ENCODE measurements at places on chromosomes 1 and 21. TPM values are rescaled to one million over a fixed set of nuclear protein-coding genes. Genes with fewer than 3 reads are reported as not detected.

SHE gene
- 12.5 TPM for total RNA-seq

FOXO6 gene
- 1.3 TPM for total RNA-seq

DNA sequence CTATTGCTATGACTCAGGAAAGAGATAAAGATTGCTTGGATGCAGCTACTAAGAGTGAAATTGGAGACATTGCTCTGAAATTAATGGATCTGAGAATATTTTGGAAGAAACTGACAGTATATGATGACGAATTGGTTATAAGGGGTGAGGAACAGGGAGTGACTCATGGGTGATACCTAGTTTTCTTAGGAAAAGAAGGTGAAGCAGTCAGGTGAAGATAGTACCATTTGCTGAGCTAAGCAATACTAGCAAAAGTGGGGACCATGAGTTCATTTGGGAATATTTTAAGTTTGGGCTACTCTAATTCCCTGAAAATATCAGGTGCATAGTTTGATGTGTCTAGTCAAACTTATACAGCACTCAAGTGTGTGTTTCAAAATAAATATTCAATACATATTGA, 260.1 kb upstream of the NFIA start:
- no peaks in the 10 kb centered on the region for H3K36me3 ChIP-seq
- DNase-seq = no peak
- H3K4me1 ChIP-seq = no peaks in the 10 kb centered on the region
- no peaks in the 10 kb centered on the region for H3K27me3 ChIP-seq
- no peak overlapping the region for H3K27ac ChIP-seq
- no peak overlapping the region for H3K4me3 ChIP-seq

DNA sequence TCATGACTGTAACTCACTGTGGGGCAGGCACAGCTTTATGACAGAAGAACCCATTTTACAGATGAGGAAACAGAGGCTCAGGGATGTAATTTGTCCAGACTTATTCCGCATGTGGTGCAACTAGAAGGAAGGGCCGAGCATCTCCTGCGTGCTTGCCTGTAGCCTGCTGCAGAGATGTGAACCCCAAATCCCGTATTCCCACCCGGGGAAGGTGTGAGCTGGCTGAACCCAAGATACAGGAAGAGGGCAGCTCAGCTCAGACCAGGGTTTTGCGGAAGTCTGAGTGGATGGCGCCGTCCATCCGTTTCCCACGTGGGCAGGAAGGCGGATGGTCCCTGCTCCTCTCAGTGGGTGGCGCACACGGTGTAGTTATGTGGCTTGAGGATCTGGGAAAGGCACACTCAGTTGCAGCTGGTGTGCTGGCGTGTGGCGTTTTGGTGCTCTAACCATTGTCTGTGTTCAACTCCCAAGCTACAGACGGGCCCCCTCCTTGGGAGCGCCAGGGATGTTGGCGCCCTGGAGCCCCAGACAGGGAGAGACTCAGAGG, 1.2 kb downstream of the CROCC start:
- H3K27ac ChIP-seq = no peak overlapping the region
- peaks cover 22% of the 10 kb centered on the region for H3K4me1 ChIP-seq
- H3K4me3 ChIP-seq = no peak overlapping the region
- H3K36me3 ChIP-seq = no peaks in the 10 kb centered on the region
- H3K27me3 ChIP-seq = peaks cover 8% of the 10 kb centered on the region
- DNase-seq = no peak

GRCh38 chr1:82934074-82934473, 1064.9 kb downstream of the TTLL7 start:
- H3K4me3 ChIP-seq = no peak overlapping the region
- H3K27me3 ChIP-seq = no peaks in the 10 kb centered on the region
- no peak for DNase-seq
- no peaks in the 10 kb centered on the region for H3K36me3 ChIP-seq
- H3K27ac ChIP-seq = no peak overlapping the region
- H3K4me1 ChIP-seq = no peaks in the 10 kb centered on the region

GRCh38 chr21:20443558-20444155, 554.6 kb upstream of the NCAM2 start:
- H3K27me3 ChIP-seq = no peaks in the 10 kb centered on the region
- no peak overlapping the region for H3K27ac ChIP-seq
- no peak for DNase-seq
- no peaks in the 10 kb centered on the region for H3K36me3 ChIP-seq
- no peaks in the 10 kb centered on the region for H3K4me1 ChIP-seq

DNA sequence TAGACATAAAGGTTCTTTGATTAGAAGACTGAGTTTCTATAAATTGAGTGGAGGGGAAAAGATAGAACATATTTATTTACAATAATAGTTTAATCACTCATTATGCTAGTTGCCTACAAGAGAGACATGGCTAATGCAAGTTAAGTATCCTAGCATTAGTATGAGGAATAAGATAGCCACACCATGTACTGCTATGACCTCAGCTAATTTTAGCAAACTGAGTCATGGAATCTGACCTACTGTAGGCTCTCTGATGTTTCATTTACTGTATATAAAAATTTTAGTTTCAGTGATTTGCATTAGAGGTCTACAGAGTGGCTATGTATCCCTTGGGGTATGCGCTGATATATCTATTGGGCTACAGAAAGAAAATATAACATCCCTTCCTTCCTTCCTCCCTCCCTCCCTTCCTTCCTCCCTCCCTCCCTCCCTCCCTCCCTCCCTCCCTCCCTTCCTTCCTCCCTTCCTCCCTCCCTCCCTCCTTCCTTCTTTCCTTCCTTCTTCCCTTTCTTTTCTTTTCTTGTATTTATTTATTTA, 5.8 kb downstream of the AGL start:
- H3K4me3 ChIP-seq = no peak overlapping the region
- H3K36me3 ChIP-seq = peaks cover 22% of the 10 kb centered on the region

DNA sequence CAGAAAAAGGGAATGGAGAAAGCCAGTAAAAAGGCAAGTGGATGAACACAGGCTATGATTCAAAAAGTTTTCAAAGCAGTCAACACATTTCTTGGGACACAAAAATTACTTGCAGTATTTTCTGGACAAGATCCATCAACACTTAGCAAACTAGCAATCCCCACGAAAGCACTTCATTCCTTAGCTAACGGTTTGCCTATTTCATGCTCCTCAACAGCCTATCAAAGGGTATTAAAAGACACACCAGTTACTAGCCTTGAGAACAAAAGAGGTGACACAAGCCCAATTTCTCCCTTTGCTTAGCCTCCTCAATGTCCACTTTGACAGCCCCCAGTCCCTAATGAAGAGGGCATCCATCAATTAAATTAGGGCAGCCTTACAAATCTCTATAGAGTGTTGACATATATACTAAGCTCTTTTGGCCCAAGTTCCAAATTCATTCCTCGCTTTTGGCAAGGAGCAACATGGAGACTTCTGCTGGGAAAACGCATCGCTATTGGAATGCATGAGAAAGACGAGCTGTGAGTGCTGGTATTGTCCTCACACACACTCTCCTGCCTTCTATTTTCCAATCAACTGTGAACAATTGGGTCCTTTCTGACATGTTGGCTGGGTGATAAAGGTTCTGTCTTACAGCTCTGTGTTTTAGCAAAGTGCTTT, 180.0 kb downstream of the TNR start:
- H3K27me3 ChIP-seq = no peaks in the 10 kb centered on the region
- peaks cover 14% of the 10 kb centered on the region for H3K4me1 ChIP-seq
- H3K27ac ChIP-seq = no peak overlapping the region
- no peaks in the 10 kb centered on the region for H3K36me3 ChIP-seq

DNA sequence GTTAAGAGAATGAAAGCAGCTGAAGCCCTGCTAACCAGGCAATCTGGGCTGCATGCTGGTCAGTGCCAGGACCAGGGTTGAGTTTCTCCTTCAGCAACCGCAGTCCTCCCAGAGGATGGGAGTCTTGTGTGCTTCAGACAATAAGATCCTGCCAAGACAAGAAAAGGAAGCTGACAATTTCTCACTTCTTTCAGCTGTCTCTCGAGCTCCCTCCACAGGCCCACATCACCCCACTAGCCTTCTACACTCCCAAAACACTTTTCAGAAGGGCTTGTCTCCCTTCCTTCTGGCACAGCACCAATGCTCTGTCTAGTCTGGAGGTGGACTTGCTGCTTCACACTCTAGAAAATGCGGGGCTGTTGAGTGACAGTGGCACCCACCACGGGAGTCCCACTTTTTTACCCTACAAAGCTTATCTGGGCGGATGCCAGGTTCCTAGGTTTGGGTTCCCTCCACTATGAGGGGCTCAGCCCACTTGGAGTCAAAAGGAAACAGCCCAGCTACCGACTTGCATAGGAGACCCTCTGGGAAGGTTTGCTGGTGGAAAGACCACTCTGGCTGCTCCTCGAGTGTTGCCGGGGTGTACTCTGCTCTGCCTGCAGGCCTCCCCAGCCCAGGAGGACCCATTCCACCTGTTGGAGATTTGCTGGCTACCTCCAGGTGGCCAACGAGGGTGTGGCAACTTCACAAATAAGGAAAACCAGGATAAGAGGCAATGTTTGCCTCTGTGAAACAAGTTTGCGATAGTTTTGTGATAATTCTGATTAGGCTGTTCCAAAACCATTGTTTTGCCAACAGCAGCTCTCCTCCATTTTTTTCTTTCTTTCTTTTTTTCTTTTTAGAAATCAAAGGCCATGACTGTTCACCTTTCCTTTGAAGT, 68.9 kb downstream of the TENT5C start:
- H3K27ac ChIP-seq = no peak overlapping the region
- peaks cover 15% of the 10 kb centered on the region for H3K4me1 ChIP-seq
- no peaks in the 10 kb centered on the region for H3K36me3 ChIP-seq
- no peak overlapping the region for H3K4me3 ChIP-seq
- no peaks in the 10 kb centered on the region for H3K27me3 ChIP-seq

DNA sequence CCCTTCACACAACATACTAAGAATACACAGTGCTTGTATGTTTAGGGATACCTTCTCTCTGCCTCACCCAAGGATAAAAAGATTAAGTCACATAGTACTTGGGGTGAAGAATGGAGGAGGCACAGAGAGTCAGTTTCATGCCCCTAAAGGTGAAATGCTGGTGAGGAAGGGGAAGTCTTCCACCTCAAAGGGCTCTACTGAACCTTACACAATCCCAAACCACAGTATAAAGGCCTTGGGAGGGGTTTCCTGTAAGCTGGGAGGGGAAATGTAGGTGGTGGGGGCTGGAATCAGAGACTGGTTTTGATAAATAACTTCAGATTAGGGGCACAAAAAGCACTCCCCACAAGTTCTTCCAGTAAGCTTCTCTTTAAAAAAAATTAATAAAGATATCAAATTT, 3.5 kb downstream of the MINDY1 start:
- no peaks in the 10 kb centered on the region for H3K27me3 ChIP-seq
- H3K36me3 ChIP-seq = peaks cover 46% of the 10 kb centered on the region
- peak overlapping the region; percentile 62 for H3K4me3 ChIP-seq

DNA sequence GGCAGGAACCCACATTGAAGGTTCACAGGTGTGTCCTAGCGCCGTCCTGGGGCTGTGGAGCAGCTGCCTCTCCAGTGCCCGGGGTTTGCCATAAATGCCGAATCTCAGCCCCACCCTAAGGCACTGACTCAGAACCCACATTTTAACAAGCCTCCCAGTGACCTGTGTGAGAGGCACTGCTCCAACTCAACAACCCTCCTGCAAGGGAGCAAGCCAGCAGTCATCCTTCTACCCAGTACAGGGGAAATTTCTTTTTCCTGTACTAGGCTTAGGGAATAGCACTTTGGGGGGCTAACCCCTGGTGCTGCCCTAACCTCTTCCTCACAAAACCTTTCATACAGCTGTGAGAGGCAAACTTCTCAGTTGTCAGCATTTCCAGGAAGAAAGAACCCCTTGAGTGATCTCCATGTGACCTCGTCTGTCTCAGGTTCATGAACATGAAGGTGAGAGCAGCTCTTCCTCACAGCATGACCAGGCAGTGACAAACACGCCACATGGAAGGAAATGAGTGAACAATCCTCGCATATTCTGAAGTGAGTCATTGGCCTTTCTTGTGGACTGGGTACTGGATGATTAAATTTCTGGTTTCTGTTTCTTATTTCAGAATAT, 11.4 kb upstream of the BCAR3 start:
- peaks cover 16% of the 10 kb centered on the region for H3K4me1 ChIP-seq
- DNase-seq = no peak
- no peaks in the 10 kb centered on the region for H3K36me3 ChIP-seq
- H3K4me3 ChIP-seq = no peak overlapping the region
- H3K27me3 ChIP-seq = no peaks in the 10 kb centered on the region

All from esophagus muscularis mucosa (tissue), 4 donors.